ENCODE measurements at places on chromosomes 12 and 14. TPM values are rescaled to one million over a fixed set of nuclear protein-coding genes. Genes with fewer than 3 reads are reported as not detected.

GRCh38 chr12:65720136-65721130 lies 103.8 kb upstream of the HMGA2 start:
- DNase-seq, result peak; percentile 61

- DNase-seq, result peak; percentile 48
Measured at GRCh38 chr14:26598081-26598671, 343 bp upstream of the NOVA1 start.

GRCh38 chr14:22650960-22651521 lies 6.9 kb upstream of the OR6J1 start:
- no peak for DNase-seq

GRCh38 chr12:120988658-120989057 lies 10.3 kb downstream of the HNF1A start:
- no peak for DNase-seq

DNA sequence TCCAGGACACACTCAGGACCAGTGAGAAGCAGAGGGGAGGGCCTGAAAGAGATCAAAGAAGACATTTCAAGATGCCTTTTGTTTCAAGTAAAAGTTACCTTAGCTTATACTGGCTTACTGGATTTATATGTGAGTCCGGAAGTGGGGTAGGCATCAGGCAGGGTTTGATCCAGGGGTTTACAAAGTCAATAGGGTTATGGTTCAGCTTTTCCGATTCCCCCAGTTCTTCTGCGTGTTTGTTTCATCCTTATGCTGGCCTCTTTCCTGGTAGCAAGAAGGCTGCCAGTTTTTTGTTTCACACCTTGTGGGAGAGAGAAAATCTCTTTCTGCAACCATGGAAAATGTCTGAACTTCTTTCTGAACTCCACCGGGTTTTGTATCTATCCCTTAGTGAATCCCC lies 126.3 kb downstream of the ESRRB start:
- no peak for DNase-seq

DNA sequence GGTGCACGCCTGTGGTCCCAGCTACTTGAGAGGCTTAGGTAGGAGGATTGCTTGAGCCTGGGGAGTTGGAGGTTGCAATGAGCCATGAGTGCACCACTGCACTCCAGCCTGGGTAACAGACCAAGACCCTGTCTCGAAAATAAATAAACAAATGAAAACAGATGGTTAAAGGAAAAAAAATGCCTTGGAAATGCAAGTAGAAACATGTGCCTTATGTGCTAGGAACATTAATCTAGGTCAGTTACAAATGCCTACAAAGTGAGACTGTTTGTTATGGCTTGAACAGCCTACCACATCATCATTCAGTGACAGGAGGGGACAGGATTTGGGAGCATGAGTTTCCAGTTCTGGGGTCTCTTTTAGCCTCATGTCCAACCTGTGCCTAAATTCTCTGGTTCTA lies 52.4 kb upstream of the BCAT1 start:
- DNase-seq, result no peak

DNA sequence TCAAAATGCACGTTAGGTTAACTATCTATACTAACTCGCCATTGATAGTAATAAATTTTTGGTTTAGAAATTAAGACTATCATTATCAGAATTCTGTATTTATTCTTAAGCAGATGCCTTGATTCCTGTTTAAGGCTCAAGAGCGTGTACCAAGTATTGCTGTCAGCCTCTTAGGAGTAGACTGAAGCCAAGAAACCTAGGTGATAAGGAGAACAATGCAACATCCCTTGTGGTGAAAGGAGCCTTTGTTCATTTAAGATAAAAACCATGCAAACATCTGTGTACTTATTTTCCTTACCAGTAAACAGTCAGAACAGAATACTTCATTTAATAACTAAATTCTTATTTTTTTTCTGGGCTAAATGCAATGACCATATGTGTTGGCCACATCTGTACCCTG lies 109.4 kb upstream of the NOVA1 start:
- no peak for DNase-seq

DNA sequence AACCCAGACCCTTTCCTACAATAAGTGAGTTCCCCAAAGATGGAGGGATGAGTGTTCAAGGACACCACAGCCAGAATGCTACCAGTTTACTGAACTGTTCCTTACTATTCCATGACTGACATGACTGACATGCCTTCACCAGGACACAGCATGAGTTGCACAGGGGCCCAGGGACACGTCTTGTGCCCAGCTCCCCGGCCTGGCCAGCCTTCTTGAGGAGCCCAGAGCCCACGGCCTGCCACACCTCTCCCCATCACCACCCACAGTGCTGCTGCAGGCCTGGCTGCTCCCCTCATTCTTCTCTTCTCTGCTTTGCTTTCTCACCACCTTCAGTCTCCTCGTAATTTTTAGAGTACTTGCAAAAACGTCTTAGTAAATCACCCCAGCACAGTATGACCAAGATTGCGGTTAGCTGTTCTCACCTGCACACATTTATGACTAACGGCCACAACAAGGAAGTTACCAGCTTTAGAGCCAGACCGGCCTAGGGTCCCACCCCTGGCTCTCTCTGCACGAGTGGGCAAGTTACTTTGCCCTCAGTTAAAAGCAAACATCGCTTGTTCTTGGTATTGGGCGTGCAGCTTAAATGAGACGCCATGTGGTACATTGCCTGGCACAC lies 18.5 kb downstream of the PPP2R5E start:
- no peak for DNase-seq

DNA sequence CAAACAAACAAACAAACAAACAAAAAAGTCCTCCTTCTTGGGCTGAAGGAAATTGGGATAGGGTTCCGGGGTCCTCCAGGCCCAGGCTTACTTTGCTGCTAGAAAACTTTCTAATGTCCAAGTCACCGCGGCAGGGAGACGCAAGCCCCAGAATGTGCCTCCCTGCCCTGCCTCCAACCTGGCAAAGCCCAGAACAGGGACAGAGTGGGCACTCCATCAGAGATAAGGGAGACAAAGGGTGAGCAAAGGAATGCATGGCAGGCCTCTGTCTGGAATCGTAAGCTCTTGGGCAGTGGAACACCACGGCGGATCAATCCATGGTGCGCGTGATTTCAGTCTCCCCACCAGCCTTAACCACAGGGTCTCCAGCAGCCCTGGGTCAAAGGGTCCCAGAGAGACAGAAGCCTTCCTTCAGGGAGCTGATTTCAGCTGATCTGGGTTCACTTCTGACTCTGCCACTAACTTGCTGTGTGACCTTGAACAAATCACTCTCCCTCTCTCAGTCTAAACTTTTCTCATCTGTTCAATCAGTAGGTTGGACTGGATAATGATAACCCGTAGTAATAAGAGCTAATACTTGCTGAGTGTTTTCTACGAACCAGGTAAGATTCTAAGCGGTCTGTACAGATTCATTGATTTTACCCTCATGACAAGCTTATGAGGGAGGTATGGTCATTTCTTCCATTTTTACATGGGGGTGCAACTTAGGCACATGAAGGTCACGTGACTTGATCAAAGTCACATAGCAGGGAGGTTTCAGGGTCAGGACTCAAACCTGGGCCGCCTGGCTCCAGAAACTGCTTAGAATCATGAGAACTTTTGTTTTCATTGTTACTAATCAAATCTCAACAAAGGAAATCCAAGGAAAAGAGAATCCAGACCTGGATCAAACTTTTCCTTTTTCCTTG lies 12.7 kb downstream of the RILPL1 start:
- DNase-seq, result no peak

- no peak for DNase-seq
Measured at GRCh38 chr14:32013083-32013482, 64.0 kb upstream of the ARHGAP5 start.

DNA sequence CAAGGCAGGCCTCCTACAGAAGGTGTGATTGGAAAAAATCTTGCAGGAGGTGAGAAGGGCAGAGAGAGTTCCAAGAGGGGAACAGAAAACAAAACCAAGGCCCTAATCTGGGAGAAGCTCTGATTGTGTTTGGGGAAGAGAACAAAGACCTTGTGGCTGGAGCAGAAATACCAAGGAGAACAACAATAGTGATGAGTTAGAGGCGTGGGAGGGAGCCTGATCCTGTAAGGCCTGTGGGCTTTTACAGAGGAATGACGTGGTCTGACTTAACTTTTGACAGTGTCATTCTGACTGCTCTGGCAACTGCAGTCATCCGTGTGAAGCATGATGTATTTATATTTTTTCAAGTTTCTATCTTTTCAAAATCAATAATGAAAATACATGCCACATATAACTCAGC lies 200.6 kb downstream of the ANO4 start:
- peak; percentile 13 for DNase-seq

DNA sequence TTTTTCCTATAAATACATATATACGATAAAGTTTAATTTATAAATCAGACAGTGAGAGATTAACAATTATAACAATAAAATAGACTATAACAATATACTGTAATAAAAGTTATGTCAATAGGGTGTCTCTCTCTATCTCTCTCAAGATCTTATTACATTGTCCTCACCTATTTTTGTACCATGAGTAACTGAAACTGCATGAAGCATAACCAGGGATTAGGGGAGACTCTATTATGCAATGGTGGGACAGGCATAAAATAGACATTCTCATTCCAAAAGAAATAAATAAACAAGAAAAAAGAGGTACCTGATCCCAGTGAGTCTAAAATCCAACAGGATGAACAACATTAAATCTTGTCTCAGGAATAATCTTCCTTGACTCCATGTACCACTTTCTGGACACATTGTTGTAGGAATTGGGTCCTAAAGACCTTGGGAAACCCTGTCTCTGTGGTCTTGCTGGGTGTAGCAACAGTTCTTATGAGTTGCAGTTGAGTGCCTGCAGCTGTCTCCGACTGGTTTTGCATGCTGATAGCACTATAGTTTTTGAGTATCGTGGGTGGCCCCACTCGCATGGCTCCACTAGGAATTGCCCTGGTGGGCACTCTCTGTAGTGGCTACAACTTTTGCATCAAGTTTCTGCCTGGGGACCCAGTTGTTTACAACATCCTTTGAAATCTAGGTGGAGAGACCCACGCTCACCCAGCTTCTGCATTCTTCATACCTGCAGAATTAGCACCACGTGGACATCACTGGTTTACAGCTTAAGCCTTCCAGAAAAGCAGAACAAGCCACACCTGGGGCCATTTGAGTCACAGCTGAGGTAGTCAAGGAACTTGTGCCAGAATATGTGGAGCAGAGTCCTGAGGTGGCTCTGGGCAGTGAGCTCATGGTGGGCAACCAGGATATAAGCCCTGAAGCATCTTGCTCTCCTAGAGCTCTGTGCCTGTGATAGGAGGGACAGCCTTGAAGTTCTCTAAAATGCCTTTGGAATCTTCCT lies 204.7 kb downstream of the KITLG start:
- DNase-seq, result no peak

- DNase-seq, result no peak
Measured at GRCh38 chr14:74495356-74495755, 1.8 kb downstream of the ISCA2 start.

DNA sequence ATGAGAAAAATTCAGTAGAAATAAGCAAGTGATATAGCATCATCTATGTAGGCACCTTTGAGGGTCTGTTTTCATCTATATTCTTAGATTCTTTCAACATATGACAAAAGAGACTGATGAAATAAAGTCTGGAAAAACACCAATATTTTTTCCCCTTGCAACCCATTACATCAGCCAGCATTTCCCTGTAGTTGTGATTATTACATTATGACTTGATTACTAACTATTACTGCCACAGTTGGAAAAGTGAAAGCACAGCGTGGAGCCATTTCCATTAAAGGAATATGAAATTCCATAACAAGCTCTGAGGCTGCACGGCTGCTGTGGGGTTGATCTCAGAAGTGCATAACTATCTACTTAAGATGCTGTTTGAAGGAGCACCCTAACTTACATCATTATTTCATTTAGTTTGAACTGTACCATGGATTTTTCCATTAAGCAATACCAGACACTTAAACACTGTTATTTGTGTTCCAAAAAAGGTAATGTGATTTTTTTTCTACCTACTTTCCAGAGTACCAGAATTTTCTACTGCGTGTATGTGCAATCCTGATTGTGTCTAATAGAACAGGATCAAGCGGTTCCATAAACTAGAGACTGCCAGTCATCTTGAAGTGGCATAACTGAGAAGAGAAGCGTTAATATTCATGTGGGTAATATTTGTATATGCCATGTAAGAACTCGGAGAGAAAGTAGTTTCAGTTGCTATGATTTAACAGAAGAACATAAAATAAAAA lies 405.5 kb downstream of the MDGA2 start:
- DNase-seq, result peak; percentile 0

GRCh38 chr14:66965831-66966230 lies 223.4 kb upstream of the GARIN2 start:
- DNase-seq, result no peak

DNA sequence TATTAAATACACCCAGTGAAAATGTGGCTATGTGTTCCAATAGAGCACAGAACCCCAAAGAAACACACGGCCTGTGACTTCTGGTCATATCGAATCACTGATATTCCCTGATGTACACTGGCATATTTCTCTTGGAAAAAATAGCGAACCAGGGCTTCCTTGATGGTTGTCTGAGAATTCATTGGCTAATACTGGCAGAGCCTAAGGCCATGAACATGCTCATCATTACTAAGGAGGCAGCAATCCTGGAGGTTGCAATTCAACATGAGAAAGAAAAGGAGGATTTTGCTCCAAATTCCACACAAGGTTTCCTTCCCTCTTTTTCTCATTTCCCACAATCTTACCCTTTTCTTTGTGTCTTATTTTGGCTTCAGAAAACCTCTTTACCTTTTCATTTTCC lies 212.9 kb upstream of the HMGA2 start:
- DNase-seq, result no peak

DNA sequence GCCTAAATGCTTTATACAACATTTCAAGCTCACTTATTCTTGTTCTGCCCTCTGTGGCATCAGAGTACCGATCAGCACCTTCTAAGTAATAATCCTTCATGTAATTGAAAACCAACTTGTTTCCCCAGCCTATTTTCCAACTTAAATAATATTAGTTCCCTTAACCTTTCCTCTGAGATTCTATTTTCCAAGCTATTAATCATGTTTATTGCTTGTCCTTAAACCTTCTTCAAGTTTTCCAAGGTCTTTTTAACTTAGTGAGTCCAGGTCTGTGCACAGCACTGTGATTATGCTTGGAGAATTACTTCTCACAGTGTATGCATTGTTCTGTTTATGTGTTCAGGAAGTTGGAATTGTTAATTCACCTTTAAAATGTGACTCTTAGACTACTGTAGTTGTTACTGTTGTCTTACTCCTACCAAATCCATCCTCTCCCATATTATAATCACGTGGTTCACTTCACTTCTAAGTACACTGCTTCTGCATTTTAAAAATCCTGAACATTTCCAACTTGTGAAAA lies 1039.3 kb upstream of the FOXG1 start:
- DNase-seq, result no peak

Gene NUMB
- 21.5 TPM for total RNA-seq

Gene MUCL1
- not detected for total RNA-seq

Gene CLEC6A
- total RNA-seq, result not detected

Gene KITLG
- total RNA-seq, result 23.4 TPM

Gene TCL1B
- total RNA-seq, result not detected

Gene CYP46A1
- total RNA-seq, result not detected

Gene WSCD2
- total RNA-seq, result not detected

Gene KRT8
- total RNA-seq, result 39.2 TPM

Data from MG63 (cell line).